ENCODE measurements at places on chromosomes 3 and 15. TPM values are rescaled to one million over a fixed set of nuclear protein-coding genes. Genes with fewer than 3 reads are reported as not detected.

The RARB gene
- not detected for total RNA-seq

DNA sequence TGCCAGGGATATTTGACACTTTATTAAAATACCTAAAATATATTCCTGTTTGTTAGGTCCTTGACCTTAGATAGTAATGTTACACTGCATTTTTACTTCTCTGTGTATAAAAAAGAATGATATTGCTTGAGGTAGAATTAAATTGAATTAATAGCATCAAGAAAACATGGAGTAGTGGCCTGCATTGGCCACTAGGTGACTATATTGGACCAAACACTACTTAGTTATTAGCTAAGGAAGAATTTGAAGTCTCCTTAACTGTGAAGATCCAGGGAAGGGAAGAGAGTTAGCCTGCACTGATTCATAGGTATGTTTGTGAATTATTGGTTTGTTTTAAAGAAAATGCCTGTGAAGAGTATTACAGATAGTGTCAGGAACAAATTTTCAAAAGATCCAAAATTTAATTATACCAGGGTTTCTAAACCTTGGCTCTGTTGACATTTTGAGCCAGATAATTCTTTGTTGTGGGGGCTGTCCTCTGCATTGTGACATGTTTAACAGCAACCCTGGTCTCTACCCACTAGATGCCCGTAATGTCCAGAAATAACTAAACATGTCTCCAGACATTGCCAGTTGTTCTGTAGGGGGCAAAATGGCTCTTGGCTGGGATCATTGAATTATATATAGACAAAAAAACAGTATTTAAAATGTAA, 103.6 kb upstream of the THSD4 start:
- DNase-seq, result no peak

- DNase-seq, result no peak
Observed at GRCh38 chr3:139134678-139135372, 90.1 kb upstream of the PRR23C start.

The FAM107A gene
- not detected for total RNA-seq
